ENCODE measurements at places on chromosomes 5 and 9.

GRCh38 chr5:119371146-119371545 lies 15.3 kb downstream of the TNFAIP8 start:
- no peak for DNase-seq

DNA sequence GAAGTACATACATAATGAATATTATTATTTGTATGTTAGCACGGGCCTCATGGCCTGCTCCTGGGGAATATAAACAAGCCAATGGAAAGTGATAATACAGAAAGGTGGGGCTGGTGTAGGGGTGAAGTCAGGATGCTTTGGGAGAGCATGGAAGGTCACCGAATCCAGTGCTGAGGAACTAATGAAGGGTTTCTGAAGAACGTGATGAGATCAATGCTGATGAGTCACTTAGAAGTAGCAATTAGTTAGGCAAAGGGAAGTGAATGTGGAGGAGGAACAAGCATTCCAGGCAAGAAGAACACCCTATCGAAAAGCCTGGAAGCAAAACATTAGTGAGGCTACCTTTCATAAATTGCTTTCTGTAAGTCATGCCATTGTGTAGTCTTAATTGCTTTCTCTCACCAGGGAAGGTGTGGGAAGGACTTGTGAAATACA lies 2.1 kb downstream of the ANXA1 start:
- DNase-seq = no peak

- no peak for DNase-seq
Measured at GRCh38 chr9:125431741-125432271, 170.2 kb downstream of the GAPVD1 start.

DNA sequence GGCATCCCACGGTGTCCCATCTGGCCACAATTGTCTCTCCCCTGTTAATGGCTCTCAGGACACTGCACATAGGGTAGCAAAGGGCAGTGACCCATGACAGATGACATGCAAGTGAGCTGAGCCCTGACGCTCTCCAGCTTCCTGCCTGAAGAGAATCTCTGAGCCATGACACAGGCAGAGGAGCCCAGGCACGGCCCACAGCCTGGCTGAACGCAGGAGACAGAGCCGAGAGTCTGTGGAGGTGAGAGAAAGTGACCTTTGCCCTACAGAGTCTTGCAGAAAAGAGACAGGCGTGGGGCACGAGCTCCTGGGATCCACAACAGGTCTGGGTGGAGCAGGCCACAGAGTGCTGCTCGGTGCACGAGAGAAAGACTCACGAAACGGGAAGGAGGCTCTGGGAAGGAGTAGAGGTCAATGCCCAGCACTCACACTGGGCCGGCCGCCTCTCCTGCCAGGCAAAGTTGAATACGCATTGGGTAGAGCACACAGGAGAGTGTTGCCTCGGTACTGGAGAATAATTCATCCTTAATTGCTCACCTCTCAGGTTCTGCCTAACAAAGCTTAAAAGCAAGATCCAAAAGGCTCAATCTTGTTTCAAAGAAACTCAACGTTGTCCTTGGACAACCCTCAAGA lies 90.3 kb downstream of the MRPL36 start:
- DNase-seq = no peak

GRCh38 chr9:136603901-136604814 lies 58.3 kb upstream of the NOTCH1 start:
- DNase-seq = no peak

- DNase-seq = no peak
Measured at GRCh38 chr9:78612091-78612490, 315.2 kb downstream of the PSAT1 start.

- DNase-seq = no peak
Measured at GRCh38 chr9:131579789-131580211, 34.5 kb downstream of the PRRT1B start.

- DNase-seq = no peak
Measured at GRCh38 chr9:4704129-4704528, 24.8 kb downstream of the CDC37L1 start.
